ENCODE measurements at places on chromosomes 16 and 17.
A peak's percentile ranks its signal among the peaks of the same experiment; 100 is the strongest.

DNA sequence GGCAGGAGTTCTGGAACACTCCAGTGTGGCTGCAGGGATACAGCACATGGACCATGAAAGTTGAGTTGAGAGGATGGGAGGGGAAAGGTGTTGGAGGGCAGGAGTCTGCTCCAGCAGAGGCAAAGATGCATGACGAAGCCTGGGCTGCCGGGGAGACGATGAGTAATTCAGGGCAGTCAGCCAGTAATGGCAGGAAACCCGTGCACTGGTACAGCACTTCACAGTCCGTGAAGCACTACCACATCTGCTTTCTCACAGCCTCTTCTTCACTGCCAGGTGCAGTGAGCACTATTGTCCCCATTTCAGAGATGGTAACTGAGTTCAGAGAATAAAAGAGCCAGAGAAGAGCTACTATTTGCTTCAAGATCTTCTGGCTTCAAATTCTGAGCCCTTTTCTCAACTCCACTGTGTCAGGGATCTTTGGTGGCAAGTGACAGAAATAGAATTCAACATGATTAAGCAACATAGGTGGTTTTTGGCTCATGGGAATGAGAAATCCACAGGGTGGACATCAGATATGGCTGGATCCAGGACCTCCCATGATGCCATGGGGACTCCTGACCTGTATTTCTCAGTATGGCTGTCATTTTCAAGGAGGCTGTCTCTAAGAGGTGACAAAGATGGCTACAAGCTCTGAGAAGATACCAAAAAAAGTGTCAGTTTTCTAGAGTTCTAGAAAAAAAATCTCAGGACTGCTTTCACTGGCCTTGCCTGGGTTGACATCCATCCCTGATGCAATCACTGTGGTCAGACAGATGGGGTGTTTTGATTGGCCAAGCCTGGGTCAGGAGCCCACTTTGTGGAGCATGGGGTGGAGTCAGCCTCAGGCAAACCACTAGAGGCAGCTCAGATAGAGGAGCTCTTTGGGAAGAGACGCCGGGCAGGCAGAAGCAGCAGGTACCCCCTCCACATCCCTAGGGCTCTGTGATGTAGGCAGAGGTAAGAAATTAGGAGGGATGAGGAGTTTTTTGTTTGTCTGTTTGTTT is 24.7 kb downstream of the IL21R start:
- peak; percentile 58 for DNase-seq

DNA sequence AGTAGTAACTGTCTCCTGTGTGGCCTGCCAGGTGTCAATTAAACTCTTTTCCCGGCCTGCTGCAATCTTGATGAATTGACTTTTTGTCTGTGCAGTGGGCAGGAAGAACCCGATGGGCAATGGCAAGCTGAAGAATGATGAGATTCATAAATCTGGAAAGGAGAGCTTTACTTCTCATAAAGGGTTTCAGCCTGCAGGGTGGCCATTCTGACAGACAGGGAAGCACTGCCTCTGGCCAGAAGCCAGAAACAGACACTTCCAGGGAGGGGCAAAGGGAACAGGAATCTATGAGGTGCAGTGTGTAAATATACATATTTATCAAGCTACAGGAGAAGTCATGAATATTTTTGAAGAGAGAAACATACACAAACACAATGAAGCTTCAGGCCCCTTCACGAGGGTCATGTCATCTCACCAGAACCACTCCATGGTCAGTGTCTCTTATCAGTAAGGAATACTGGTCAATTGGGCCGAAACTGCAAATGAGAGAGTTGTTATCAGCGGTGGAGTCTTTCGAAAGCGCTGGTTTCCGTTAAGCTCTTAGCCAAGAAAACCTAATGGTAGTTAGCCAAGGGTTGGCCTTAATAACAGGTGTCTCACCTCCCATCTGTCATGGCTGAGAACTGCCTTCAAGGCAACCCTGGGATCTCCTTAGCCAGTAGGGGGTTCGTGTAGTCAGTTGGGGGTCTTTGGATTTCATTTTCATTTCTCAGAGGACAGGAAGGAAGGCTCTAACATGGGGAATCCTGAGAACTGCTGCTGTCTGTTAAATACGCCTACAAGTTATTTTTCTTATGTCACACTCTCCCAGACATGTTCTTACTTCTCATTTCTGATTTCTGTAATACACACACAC is 1.2 kb upstream of the NARF start:
- no peak for DNase-seq

GRCh38 chr17:77618173-77618572 is 340.3 kb upstream of the TNRC6C start:
- no peak for DNase-seq

DNA sequence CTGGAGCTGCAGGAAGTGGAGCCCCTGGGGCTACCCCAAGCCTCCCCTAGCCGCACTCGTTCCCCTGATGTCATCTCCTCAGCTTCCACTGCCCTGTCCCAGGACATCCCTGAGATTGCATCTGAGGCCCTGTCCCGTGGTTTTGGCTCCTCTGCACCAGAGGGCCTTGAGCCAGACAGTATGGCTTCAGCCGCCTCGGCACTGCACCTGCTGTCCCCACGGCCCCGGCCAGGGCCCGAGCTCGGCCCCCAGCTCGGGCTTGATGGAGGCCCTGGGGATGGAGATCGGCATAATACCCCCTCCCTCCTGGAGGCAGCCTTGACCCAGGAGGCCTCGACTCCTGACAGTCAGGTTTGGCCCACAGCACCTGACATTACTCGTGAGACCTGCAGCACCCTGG is 4.1 kb upstream of the NRN1L start:
- DNase-seq, result no peak

GRCh38 chr17:18163547-18163946 is 20.1 kb upstream of the ALKBH5 start:
- DNase-seq, result no peak

- DNase-seq, result no peak
These were observed 1.9 kb downstream of the ELOB start for GRCh38 chr16:2775131-2775716.

DNA sequence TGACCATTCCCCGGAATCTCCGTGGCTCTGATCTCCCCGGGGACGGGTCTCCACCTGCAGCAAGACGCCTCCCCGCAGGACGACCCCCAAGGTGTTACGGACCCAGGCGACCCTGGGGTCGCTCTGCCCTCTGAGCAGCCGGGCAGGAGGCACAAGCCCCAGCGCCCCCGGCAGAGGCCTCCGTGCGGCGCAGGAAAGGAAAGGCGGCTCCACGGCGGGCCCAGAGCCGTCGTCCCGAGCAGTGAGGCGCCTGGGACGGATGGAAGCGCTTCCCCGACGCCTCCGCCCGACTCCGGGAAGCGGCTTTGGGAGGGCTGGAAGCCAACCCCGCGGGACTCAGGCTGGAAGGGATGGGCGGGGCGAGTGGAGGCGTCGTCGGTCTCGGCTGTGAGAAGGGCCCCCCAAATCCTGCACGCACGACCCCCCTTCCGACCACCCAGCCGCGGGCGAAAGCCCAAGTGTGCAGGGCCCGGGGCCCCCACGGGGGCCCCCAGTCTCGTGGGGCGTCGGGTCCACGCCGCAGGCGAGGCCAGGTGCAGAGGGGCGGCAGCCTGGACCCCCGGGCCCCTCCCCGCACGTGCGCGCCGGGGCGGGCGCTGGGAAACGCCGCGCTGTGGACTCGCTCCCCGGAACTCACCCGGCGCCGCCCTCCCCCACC is 32.7 kb upstream of the RPH3AL start:
- DNase-seq, result peak; percentile 48

- no peak for DNase-seq
These were observed 56.9 kb upstream of the RBFOX3 start for GRCh38 chr17:79667746-79668145.

DNA sequence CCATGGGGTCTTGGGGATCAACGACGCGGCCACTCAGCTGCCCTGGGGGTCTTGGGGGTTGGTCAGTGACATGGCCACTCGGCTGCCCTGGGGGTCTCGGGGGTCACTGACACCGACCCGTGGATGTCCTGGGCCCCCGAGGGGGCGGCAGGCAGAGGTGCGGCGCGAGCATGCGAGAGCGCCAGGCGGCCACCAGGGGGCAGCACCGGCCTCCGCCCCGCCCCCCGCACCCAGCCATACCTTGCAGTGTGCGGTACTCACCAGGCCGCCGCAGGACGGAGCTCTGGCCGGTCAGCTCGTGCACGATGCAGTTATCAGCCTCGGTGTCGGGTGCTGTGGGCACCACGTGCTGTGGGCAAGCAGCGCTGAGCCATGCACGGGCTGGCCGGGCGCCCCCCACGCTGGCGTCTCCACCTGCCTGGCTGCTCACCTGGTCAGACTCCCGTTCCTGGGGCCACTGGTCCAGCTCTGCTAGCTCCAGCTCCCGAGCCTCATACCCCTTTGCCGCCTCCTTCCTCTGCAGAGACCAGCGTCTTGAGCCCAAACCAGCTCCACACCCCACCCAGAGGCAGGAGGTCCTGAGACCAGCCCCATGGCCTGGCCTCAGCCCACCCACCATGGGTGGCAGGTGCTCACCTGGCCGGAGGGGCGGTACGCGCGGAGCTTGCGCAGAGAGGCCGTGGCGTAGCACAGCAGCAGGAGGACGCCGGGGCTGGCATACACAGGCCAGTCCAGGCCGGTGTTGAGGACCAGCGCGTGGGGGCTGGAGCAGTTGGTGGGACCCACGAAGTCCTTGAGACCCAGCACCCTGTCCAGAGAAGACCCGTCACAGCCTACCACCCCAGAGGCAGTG is 31.2 kb downstream of the CTU2 start:
- peak; percentile 71 for DNase-seq

GRCh38 chr16:79475841-79476240 is 124.7 kb downstream of the MAF start:
- DNase-seq, result no peak

- no peak for DNase-seq
These were observed 26.8 kb downstream of the ZFP1 start for GRCh38 chr16:75175074-75175473.

DNA sequence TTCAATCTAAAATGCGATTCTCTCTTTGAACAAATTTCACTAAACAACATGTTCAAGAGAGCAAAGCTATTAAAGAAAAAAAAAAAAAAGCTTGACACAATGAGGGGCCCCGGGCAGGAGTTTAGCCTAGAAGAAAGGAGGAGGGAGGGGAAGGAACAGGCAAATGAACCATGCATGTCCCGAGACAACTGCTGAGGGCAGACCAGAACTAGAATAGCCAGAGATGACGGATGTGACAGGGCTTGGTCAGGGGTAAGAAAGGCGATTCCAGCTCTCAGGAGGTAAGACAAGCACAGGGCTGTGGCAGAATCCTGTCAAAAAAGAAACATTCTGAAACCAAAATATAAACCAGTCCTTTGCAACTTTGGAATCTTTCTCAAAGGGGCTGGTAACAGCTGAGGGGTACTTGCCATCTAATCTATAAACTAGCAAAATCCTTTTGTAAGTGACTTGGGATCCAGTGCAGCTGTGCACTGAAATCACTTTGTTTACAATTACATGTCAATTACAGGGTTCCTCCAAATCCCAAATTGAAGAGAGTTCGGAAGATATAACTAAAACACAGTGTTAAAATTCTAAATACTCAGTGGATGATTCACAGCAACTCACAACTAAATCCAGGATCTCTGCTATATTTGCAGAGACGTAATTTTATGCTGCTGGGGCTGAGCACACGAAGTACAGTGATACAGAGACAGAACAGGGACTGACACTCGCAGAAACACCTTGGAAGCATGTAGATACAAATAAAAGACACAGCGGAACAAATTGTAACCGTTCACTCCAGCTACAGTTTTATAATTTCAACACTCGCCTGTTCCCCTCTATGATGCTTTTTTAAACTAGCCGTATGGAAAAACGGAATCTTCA is 567.4 kb upstream of the ZFHX3 start:
- peak; percentile 62 for DNase-seq

DNA sequence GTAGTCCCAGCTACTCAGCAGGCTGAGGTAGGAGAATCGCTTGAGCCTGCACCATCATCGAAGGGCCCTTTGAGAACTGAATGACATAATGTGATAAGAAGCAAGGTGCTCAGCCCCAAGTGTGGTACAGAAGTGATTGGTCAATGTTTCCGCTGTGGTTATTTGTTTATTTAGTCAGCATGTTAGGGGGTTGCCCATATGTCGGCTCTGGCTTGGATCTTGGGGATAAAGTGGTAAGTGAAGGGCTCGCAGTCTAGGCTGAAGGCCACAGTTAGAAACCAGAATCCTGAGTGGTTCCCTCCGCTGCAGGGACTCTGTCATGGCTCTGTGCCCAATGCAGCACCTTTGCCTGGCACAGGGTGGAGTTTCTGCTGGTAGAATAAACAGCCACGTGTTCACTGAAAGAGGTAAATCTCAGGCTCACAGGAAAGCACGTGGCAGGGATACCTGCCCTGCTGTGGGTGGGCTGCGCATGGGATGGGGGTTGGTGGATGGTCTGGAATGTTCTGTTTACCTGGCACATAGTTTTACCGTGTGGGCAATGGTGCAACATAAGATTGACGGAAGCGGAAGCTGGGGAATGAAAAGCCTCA is 35.4 kb downstream of the SYT17 start:
- DNase-seq, result no peak

DNA sequence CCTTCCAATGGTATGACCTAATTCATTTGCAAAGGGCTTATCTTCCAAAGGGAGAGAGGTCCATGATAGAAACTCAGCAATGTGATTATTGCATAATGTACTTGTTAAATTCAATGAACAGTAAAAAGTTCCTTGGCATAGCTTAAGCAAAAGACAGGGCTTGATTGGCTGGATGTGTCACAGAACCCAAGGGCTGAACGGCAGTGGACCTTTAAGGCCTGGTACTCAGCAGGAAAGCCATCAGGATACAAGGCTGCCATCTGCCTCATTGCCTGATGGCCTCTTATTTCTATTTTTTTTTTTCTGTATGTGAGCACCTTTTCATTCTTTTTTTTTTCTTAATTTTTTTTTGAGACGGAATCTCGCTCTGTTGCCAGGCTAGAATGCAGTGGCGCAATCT is 208.9 kb upstream of the WSCD1 start:
- no peak for DNase-seq

DNA sequence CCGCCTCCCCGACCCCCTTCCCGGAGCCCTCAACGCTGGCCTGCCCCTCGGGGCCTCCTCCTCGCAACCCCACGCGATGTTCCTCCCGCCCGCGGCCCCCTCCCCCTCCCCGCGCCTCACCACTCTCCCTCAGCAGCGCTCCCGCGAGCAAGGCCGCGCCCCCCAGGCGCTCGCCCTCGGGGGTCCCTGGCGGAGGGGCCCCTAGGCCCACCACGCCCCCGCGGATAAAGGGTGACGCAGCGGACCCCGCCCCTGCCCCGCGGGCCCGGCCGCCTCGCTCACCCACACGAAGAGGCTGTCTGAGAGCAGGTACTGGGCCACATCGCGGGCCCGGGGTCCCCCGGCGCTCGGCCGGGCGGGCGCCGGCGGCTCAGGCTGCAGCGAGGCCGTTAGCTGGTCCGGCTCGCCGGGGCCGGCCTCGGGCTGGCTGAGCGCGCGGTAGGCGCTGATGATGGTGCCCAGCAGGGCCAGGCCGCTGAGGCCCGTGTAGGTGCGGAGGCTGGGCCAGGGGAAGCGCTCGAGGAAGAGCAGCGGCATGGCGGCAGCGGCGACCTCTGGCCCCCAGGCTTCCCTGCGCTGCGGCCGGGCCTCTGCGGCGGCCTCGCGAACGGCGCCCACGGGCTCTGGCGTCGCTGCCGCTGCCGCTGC is 430 bp downstream of the AMFR start:
- DNase-seq, result peak; percentile 55

DNA sequence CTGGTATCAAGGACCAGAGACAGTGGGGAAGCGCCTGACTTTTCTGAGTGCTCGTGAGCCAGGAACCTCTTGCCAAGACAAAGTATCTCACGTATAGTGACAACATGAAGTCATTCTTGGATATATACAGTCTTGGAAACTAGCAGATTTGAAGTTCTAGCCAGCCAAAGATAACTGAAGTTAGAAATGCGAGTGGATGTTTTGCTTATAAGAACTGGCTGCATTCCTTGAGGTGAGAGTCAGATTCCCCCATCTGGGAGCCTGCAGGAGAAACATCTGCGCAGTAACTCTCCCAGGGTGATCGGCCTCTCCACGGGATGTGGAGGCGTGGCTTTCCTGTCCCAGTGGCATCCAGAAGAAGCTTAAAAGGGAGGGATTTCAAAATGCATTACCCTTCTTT is 89.8 kb downstream of the SHISA6 start:
- peak; percentile 1 for DNase-seq

Measured in SJCRH30 (cell line).